ENCODE measurements at places on chromosomes 5 and 9.

DNA sequence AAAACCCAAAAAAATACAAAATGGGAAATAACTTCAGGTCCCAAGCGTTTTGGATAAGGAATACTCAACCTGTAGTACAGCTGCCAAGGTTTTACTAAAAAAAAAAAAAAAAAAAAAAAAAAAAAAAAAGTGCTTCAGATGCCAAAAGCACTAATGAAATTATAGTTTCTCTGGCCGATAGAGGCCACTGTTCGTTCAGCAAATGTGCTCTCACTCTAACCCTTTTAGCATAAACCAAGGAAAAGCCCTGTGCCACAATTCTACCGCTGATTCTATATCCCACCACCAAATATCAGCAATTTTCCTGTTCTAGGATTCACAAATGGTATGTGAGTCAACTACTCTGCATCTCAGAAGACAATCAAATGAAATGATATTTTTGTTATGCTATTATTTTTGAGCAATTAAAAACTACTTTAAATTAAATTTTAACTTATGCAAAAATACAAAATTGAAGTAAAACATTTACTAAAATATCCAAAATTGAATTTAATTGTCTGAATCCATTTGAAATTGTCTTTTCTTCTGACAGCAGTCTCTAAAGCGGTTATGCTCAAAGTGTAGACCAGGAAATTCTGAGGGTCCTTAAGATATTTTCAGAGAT lies 79.8 kb downstream of the RICTOR start:
- no peak for DNase-seq

GRCh38 chr5:141869514-141869913 lies 8.7 kb downstream of the PCDH1 start:
- DNase-seq = no peak

DNA sequence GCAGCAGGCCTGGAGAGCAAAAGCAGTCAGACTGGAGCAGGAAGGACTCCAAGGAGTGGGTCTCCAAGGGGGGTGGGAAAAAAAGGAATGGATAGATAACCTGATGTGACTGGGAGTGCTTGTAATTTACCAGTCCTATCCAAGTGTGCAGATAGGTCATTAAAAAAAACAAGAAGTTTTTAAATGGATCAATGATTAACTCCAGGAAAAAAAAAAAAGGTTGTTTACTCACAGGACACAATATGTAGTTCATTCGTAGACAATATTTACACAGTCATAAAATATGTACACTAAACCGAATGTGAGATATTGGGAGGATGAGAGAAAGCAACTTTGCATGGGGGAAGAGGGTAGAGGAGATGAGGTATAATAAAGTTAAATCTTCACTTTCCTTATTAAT lies 20.4 kb downstream of the ZBTB5 start:
- DNase-seq = no peak

- no peak for DNase-seq
These were observed 14.7 kb upstream of the OSMR start for GRCh38 chr5:38831117-38831516.

GRCh38 chr5:120509053-120509452 lies 45.0 kb downstream of the PRR16 start:
- DNase-seq = no peak

DNA sequence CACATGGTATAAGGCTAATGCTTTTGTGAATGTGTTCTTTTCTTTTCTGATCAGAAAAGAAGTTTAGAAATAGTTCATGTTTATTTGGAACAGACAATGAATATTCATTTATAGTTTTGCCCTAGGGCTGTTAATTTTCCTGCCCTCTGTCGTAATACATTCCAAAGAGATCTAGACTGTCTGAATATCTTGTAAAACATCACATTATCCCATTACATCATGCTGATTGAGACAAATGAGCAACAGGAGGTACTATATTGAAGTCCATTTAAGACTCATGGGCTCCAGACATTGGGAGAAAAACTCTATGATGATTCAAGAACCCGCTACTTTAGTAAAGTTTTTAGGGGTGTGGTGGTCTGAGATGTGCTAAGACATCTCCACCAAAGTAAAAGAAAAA lies 121.2 kb upstream of the MAP1B start:
- no peak for DNase-seq

- DNase-seq = no peak
These were observed 67.2 kb upstream of the IER5L start for GRCh38 chr9:129245276-129245675.

- DNase-seq = no peak
These were observed 321.6 kb downstream of the FBXL17 start for GRCh38 chr5:108060340-108060739.

- DNase-seq = no peak
These were observed 82.7 kb downstream of the HACD4 start for GRCh38 chr9:20948703-20949102.

DNA sequence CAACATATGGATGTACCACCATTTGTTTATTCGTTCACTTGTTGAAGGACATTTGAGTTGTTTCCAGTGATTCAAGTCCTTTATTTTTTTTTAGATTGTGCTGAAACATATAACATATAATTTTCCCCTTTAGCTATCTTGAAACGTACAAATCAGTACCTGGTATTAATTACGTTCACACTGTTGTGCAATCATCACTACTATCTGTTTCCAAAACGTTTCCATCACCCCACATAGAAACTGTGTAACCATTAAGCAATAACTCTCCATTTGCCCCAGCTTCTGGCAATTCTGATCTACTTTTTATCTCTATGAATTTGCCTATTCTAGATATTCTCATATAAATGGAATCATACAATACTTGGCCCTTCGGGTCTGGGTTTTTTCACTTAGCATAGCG lies 116.0 kb downstream of the FGF1 start:
- DNase-seq = no peak

- no peak for DNase-seq
These were observed 9.2 kb downstream of the ARL15 start for GRCh38 chr5:54301220-54301619.
